ENCODE measurements at places on chromosomes 7 and 10. TPM values are rescaled to one million over a fixed set of nuclear protein-coding genes. Genes with fewer than 3 reads are reported as not detected.

The DNAJC30 gene
- total RNA-seq: 3.4 TPM

The CLRN3 gene
- total RNA-seq: not detected

The FGL2 gene
- total RNA-seq: 39.3 TPM

The CPA1 gene
- 0.45 TPM for total RNA-seq

The PRPS1L1 gene
- not detected for total RNA-seq

The CPED1 gene
- 30.0 TPM for total RNA-seq

The ITGA8 gene
- total RNA-seq: 2.6 TPM

The ASB10 gene
- total RNA-seq: not detected

The MMD2 gene
- total RNA-seq: not detected

The CASP2 gene
- 18.4 TPM for total RNA-seq

Measured in fibroblast of the aortic adventitia (primary cell).